ENCODE measurements at places on chromosomes 5 and 9.

DNA sequence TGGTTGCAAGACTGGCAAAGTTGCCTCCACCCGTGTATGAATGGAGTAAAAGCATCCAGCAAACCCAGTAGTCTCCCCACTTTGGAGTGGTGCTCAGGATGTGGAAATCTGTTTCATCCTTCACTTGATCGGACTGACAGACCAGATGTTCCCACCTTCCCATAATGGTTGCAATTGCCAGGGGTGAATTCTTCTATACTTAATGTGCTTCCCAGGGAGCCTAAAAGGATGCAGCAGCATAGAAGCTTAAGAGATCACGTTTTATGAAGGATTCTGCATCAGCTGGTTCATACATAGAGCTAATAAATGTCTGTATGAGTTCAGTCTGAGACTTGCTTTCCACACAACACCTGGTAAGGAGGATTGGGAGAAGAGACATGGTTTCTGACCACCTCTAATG, 198.8 kb upstream of the S1PR3 start:
- no peak for DNase-seq

- DNase-seq = no peak
Observed at GRCh38 chr5:41857989-41858388, 12.2 kb downstream of the OXCT1 start.

DNA sequence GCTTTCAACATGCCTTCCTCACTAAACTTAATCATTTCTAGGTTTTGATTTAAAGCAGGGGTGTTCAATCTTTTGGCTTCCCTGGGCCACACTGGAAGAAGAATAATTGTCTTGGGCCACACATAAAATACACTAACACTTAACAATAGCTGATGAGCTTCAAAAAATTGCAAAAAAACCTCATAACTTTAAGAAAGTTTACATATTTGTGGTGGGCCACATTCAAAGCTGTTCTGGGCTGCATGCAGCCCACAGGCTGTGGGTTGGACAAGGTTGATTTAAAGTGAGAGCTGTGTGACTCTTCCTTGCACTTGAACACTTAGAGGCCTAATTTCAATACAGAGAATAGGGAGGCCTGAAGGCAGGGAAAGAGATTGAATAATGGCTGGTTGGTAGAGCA, 598.3 kb downstream of the EFNA5 start:
- no peak for DNase-seq

- no peak for DNase-seq
Observed at GRCh38 chr5:135993880-135994636, 34.7 kb upstream of the TGFBI start.

DNA sequence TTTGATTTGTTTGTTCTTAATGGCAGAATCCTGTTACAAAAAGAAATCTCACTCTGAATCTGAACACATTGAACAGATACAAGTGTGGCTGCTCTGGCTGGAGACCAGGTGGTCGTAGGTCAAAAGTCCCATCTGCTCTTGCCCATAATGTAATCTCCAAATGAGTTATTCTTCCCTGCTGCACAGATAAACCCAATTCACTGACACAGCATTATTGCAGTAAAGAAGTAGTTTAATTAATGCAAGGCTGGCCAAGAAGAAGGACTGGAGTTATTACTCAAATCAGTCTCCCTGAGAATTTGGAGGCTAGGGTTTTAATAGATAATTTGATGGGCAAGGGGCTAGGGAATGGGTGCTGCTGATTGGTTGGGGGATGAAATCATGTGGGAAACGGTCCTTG, 52.6 kb downstream of the PUM3 start:
- DNase-seq = no peak

- no peak for DNase-seq
Observed at GRCh38 chr5:174500636-174501035, 223.7 kb upstream of the MSX2 start.

DNA sequence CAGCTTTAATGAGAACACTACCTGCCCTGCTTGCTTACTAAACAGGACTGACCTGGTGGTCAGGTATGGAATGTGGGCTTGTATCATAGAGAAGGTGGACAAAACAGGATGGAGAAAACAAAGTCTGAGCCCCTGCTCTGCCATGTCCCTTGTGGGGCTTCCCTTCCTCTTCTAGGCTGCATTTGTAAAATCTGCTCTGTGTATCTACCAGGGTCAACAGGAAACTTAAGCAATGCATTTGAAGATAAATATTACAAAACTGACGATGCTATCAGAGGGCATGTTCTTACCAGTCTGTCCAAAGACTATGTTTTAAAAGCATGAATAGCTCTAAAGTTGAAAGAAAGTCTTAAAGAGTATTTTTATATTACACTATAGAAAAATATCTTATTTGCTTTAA, 228.7 kb downstream of the DCP2 start:
- no peak for DNase-seq

Data from stimulated activated CD8-positive, alpha-beta memory T cell treated with anti-CD3 and anti-CD28 coated beads, Interleukin-15, amount 100 ng/mL, for 48 hours (primary cell).